Central memory CD8-positive, alpha-beta T cell (primary cell): ENCODE measurements at places on chromosomes 3 and 15.
A peak's percentile ranks its signal among the peaks of the same experiment; 100 is the strongest.

- DNase-seq = no peak
These were observed 39.1 kb downstream of the SLC9A9 start for GRCh38 chr3:143809121-143809621.

- no peak for DNase-seq
These were observed 293.2 kb upstream of the RASGRP1 start for GRCh38 chr15:38857814-38858213.

GRCh38 chr3:57971975-57972374 is 36.2 kb upstream of the FLNB start:
- no peak for DNase-seq

DNA sequence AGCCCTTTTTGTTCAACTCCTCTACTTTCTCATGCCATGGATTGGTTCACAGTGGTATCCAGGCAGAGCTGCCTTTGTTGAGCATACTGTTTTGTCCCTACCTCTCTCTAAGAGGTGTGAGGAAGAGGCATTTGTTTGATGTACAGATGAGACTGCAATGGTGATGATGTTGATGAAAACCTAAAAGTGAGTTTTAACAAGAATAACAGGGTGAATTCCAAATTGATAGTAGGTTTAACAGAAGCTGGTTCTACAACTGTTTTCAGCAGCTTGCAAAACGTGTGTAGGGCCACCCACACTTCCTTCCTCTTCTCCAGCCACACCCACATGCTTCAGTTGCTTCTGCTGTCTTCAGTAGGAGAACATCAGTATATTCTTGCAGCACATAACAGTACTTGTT is 10.2 kb downstream of the SNRK start:
- DNase-seq = peak; percentile 58

- DNase-seq = no peak
These were observed 1.9 kb upstream of the DISP2 start for GRCh38 chr15:40355976-40356585.

DNA sequence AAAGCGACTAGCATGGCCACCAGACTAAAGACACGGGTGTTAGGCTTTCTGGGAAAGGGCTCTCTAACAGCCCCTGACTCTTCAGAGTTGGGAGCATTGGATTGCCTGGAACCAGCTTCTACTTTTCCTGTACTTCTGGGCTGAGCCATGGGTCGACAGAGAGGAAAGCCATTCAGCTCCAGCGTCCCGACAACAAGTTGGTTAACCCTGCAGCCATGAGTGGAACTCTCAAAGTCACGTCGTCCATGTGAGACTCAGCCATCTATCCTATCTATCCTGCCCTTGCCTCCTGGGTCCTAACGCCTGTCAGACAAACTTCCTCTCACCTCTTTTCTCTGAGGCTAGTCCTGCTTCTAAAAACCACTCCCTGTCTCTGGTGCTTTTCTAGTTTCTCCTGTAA is 32.6 kb upstream of the TBC1D5 start:
- no peak for DNase-seq

- peak; percentile 21 for DNase-seq
These were observed 33.7 kb upstream of the CD47 start for GRCh38 chr3:108124337-108125152.

- DNase-seq = no peak
These were observed 161.1 kb downstream of the CLSTN2 start for GRCh38 chr3:140096037-140096436.

- DNase-seq = no peak
These were observed 7.7 kb downstream of the CCRL2 start for GRCh38 chr3:46414739-46415138.

DNA sequence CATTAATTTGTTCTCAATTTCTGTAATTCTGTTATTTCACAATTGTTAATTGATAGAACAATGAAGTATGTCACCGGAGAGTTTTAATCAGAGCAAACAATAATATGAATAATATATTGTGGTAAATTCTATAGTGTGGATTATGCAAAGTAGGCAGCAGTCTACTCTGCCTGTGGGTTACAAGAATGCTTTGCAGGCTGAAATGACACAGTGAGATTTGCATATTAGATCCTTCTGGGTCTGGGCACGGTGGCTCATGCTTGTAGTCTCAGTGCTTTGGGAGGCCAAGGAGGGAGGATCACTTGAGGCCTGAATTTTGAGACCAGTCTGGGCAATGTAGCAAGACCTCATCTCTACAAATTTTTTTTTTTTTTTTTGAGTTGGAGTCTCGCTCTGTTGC is 12.5 kb downstream of the COPG1 start:
- no peak for DNase-seq

- no peak for DNase-seq
These were observed 43.9 kb downstream of the ADCY5 start for GRCh38 chr3:123405021-123405420.

GRCh38 chr3:111351334-111351733 is 190.7 kb upstream of the CD96 start:
- no peak for DNase-seq

DNA sequence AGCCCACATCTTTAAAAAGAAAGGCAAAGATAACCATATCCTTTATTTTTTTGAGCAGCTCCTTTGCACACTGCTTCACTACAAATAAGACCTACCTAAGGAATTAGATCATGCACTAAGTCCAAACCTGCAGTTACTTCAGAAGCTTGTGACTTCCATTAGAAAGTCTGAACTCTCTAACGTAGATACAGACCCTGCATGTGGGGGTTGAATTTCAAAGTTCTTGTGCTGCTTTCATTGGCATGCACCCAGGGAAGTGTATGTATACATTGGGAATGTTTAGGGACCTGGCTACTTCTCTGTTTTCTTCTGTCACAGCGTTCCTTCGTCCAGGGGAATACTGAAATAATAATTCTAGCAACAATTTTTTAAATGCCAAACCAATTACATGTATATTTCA is 185.2 kb upstream of the IL12A start:
- no peak for DNase-seq

DNA sequence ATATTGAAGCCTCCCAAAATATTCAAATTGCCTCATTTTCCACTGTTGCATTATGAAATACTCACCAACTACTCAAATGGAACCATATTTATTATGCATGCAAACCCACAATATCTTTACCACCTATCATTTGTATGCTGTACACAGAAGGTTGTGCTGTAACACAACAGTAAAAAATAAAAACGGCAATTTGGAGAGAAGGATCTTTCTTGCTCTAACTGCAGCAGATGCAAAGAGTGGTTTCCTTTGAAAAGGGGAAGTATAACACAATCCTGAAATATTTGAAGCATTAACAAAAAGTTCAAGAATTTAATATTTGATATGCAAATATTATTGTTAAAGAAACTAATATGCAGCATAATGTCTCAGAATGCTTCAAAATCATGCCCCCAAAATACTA is 244.5 kb upstream of the SUCLG2 start:
- no peak for DNase-seq

GRCh38 chr3:162586591-162586990 is 1090.0 kb downstream of the OTOL1 start:
- no peak for DNase-seq

- no peak for DNase-seq
These were observed 20.6 kb upstream of the ARID3B start for GRCh38 chr15:74520407-74520806.

DNA sequence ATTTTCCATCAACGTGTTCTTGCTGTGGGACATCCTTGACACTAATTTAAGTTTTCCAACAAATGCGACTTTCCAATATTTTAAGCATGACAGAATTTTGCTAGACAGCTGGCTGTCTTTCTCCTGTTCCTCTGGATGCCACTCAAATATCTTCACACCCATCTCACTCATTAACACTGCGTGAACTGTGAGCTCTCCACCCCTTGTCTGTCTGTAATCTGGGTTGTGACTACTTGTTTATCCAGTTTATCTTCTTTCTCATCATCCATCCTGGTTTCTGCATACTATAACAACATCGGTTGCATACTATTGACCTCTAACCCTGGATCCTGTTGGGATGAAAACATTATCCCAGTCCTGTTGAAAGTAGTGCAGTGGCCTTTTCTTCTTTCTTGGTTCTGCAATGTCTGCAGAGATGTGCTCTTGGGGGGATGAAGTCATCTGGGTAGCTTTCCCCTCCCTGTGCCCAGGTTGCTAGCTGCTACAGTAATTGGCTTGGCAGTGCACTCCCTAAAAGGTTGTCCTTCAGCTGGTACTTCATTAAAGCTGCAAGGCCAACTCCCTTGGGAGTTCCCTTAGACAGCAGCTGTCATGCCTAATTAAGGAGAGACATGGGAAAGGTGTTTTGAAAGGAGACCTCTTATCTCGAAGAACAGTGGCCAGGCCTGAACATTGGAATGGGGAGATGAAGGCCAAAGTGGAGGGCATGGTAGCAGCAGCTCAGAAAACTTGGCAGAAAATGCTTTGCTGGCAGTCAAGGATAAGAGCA is 24.7 kb downstream of the KAT2B start:
- no peak for DNase-seq

GRCh38 chr15:65423150-65423975 is 616 bp upstream of the IGDCC4 start:
- no peak for DNase-seq

DNA sequence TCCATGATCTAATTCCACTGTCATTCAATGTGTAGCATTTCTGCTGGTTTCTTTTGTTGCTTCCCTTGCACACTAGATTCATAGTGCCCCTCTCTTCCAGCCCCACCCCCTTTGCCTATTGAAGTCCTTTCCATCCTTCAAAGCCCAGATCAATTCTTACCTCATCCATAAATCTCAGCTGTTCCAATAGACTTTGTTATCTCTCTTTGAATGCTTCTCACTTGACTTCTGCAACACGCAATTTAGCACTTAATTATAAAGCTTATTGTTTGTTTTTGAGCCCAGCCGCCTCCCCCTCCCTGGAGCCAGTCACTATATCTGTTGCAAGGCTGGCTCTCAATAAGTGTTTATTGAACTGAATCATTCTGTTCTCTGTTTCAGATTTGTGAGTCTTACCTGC is 174.6 kb upstream of the TBL1XR1 start:
- no peak for DNase-seq

- no peak for DNase-seq
These were observed 208.6 kb upstream of the PFN2 start for GRCh38 chr3:150179330-150179729.

DNA sequence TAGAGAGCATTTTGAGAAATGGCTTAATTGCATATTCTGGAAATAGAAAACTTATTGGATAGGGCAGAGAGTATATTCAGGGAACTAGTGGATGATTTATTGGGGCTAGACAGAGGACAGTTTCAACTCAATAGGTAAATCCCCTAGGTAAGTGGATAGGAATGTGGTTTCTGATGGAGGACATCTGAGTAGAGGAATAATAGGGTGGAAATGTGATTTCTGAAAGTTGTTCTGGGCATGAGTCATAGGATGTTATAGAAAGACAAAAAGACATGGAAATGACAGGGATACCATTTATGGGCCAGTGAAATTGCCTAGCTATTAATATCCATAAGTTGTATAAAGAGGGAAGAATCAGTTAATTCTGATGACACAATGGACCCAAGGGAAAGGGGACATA is 563.3 kb upstream of the GOLIM4 start:
- no peak for DNase-seq

DNA sequence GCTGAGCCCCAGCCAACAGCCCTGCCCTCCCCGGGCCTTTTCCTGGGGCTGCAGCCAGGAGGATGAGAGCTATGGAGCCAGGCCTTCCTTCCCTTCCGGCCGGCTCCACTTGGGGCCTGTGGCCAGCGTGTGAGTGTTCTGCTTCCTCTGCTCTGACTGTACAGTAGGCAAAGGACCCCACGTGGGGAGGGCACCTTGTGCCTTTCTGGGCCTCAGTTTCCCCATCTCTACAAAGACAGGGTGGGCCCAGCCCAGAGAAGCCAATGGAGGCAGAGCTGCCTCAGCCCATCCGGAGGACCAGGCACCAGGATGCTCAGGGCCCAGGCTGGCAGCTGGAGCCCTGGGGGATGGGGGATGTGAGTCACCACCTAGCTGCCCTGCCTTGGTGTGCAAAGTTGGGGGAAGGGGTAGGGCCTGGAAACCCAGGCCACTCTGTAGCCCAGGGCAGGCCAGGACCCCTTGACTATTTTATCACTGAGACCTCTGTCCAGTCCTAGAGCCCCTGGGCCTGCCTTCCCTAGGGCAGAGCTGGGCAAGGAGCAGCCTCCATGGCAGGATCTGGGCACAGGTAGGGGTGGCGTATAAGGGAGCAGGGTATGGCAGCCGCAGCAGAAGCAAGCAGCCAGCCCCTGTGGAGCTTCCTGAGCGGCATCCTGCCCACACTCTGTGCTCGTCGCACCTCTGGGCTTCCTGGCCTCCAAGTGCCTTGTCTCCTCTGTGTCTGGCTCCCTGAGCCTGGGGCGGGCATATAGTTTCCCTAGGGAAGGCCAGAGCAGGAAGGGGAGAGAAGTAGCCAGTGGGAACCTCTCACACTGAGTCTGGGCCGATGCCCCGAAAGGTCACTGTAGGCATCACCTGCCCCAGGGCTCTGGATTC is 1.8 kb downstream of the PSTPIP1 start:
- peak; percentile 45 for DNase-seq

DNA sequence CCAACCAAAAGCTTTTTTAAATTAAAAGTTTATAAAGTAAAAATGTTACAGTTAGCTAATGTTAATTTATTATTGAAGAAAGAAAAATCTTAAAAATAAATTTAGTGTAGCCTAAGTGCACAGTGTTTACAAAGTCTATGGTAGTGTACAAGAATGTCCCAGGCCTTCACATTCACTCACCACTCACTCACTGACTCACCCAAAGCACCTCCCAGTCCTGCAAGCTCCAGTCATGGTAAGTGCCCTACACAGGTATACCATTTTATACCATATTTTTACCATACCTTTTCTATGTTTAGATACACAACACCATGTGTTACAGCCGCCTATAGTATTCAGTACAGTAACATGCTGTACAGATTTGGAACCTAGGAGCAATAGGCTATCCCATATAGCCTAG is 29.1 kb downstream of the SSR3 start:
- DNase-seq = no peak

DNA sequence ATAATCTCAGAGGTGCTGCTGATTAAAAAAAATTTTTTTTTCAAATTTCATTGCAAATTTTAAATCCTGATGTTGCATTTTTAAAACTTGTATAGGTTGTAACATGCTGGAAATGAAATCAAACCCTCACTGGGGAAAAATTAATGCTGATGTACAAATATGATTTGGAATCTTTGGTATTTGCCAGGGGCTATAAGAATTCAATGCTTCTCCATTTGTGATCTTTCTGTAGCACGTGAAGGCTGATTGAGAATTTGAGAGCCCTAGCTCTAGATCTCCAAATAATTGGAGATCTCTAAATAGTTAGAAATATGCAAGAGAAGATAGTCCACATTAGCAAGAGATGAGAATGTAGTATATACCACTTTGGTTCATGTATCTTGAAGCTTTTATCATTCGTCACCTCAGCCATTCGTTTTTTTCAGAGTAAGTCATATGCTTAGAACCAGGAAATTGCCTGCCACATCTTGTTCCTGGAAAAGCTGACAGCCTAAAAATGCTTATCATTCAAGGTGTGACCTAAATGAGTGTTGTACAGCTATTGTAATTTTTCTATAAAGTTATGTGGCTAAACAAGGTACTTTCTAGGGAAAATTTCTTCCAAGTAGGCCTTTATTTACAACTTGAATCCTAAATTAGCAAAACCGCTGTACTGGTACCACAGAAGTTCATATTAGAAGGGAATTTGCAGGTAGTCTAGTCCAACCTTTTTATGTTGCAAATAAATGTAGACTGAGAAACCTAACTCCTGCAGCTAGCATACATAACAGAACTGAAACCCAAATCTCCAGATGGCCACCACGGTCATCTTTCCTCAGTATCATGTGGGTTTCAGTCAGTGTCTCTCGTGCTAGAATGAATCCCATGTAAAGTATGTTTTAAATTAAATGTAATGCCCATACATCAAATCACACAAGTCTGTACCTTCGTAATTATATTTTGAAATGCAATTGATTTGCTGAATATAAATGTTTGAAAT is 48.5 kb downstream of the FNDC3B start:
- no peak for DNase-seq
